ENCODE measurements at places on chromosomes 7 and 10.

DNA sequence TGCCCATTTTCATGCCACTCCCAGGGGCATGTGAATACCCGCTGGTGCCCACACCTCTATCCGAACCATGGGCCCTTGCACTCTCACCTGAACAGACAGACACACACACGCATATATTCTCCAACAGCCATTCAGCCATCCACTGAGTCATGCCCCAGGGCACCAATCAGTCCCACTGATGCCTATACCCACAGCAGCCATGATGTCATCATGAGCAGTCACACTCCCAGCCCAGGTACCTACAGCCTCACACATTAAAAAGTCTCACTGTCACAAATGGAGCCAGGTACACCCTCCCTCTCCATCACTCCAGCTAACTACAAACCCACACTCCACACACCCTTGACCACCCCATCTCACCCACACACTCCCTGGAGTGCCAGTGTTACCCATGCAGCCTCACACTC lies 12.2 kb downstream of the VSIR start:
- peak; percentile 66 for DNase-seq

- DNase-seq = no peak
Observed at GRCh38 chr10:125283191-125283835, 123.0 kb upstream of the CTBP2 start.

DNA sequence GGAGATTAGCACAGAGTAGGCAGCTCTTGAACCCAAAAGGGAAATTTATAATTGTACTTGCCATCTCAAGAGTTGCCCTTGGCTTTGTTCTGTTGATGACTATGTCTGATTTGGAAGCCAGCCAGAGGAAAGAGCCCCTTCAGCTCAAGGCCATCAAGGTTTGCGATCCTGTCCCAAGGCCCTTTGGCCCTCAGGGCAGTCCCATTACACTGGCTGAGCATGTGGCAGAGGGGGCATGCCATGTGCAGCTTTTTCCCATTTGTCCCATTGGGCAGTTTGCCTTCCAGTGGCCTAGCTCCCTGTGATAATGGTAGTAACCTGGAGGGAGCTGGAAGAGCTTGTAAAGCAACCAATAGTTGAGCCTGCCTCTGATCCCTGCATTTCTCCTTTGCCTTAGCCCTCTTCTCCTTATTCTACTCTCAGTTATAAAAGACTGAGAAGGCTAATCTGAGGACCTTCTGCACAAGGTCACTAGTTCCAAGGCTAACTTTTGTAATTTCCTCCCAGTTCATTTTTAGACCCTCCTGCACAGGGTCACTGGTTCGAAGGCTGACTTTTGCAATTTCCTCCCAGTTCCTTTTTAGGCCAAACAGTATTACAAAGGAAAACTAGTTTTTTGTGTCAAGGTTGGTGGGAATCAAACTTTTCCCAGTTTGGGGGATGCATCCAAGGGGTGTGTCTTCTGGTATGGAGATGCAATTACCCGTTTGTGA lies 31.0 kb upstream of the ARHGAP12 start:
- DNase-seq = no peak

- DNase-seq = peak; percentile 67
Observed at GRCh38 chr10:12193193-12193592, 2.5 kb downstream of the NUDT5 start.

GRCh38 chr7:18450019-18450418 lies 45.5 kb upstream of the HDAC9 start:
- no peak for DNase-seq

- DNase-seq = no peak
Observed at GRCh38 chr7:3977391-3977790, 676.3 kb downstream of the SDK1 start.

DNA sequence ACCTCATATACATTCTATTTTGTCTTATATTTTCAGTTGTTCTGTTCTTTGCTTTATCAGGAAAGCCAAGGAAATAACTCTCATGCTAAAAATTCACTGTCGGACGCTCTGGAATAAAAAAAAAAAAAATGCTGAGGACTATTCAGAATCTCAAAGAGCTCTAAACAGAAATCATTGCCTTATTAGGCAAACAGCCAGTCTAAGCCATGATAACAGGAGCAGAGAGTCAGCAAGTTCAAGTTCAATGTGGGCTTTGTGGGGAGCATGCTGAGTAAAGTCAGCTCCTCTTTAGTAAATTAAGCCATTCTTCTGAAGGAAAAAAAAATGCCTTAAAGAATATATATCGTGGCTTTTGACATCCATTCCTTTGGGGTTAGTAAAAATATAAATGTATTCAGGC lies 13.6 kb upstream of the FAM13C start:
- DNase-seq = no peak

DNA sequence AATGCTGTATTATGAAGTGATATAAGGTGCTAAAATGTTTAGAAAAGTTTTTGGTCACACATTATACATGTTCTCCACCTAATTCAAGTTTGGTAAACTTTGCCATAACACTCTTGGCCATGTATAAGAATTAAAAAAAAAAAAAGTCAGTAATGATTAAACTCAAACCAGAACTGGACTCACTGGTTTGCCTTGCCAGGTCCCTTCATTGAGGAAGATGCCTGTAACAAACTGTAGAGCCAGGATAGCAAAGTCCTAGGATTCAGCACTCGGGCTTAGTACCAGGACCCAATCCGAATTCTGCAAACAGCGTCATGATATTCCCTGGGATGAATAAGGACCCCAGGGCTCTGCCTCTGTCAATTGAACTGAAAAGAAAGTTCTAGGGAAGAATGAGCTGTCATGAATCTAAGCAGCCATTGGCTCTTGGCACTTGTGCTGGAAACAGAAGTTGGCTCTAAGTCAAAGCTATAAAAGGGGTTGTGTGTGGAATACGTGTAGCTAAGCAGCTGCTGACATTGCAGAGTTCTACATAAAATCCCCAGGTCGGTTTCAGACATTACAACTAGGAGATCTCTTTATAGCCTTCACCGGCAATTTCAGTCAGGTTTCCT lies 216.9 kb downstream of the C7orf25 start:
- no peak for DNase-seq

GRCh38 chr7:36708767-36709166 lies 15.5 kb downstream of the AOAH start:
- DNase-seq = no peak
